ENCODE measurements at places on chromosomes 1 and 21.

DNA sequence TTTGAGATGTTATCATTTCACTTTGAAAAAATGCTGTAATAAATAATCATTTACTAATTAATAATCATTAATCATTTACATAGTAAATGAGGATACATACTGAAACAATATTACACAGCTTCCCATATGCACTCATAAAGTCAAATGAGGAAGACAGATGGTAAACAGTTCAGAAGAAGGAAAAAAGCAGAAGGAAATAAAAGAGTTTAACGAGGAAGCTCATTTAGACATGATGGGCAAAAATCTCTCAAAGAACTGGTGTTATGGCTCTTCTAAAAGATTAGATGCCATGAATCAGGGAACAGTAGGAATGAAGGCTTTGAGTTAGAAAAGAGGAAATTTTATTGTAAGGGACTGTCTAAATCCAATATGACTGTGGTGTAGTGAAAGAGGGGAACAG, 347.6 kb downstream of the PTPRC start:
- DNase-seq = no peak

DNA sequence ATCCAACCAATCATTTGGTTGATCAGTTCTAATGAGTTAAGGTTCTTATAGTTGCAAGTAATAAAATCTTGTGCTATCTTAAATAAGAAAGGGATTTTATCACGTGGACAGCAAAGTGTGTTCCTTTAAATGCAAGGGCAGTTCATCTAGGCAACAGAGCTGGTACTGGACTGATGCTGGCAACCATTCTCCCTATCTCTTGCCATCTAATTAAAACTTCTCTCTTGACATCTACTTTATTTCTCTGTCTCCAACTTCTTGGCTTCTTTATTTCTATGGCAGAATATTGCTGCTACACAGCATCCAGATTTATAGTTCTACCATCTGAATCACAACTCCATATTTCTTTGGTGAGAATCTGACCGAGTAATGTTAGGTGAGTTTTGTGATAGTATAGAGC, 115.2 kb upstream of the CACYBP start:
- no peak for DNase-seq

GRCh38 chr1:46148318-46148717, 15.9 kb upstream of the PIK3R3 start:
- no peak for DNase-seq

DNA sequence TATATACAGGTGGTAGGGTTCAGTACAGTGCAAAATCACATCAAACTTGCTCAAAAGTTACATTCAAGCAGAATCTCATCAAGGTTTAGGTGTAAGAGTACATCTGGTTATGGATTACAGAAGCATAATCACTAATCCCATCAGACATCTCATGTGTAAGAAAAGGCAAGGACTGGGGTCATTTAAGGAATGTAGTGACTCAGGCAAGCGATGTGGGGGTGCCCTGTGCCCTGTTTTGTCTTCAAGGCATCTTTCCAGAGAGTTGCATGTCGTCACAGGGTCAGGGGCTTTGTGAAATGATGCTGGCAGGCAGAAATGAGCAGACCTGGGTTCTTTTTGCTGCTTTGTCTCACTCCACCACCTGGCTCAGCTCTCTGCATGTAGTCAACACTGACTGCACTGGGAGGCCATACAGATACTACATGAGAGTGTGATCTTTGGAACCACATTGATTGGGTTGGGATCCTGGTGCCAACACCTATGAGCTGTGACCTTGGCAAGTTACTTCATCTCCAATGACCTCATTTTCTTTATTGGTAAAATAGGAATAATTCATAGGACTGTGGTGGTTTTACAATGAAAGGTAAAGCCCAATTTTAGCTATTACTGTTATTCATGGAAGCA, 8.2 kb upstream of the HHIPL2 start:
- DNase-seq = no peak

- peak; percentile 50 for DNase-seq
These were observed 20.8 kb downstream of the OBSCN start for GRCh38 chr1:228228601-228229074.

- peak; percentile 62 for DNase-seq
These were observed 179.6 kb upstream of the ESRRG start for GRCh38 chr1:216902669-216903381.

DNA sequence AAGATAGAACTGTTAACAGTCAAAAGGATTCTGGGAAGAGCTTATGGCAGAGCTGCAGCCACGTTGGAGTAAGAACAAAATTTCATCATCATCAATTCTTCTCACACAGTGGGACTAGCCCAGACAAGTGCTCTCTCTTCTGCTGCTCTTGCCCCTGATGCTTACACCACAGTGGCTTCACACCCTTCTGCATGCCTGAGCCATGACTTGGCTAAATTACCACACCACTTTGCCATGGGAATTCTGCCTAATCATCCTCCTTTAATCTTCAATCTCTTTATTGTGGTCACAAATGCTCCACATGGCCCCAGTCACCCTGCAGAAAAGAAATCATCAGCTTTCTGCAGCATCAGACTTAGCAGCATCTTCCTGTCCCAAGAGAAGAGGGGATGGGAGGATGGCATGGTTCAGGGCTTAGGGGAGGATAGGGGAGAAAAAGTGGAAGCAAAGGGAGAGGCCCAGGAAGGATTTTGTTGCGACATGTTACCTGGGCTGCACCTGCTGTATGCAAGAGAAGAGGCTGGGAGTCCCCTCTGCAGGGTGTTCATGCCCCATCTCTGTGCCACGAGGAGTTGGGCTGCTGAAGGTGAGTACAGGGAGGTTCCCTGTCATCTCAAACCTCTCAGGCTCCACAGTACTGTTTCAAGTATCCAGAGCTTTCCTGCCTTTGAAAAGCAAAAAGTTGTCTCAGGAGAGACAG, 9.0 kb upstream of the RPTN start:
- peak; percentile 70 for DNase-seq

- DNase-seq = peak; percentile 1
These were observed 1.3 kb downstream of the CADM3 start for GRCh38 chr1:159172614-159173291.

- DNase-seq = no peak
These were observed 5.0 kb downstream of the LHX4 start for GRCh38 chr1:180235077-180235501.

DNA sequence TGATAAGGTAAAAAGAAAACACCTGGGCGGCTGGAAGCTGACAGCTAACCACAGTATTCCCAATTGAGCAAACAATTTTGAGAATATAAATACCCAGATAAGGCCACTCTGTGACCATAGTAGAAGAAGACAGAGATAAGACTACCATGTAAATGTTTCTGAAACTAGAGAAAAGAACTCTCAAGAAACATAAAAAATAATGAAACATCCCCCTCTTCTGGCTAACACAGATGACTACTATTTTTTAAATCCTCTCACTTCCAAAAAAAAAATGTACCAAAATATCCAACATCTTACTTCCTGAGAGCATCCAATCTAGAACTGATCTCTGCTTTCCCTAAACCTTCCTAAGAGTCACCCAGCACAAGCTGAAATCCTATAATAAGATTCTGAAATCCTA, 125.9 kb downstream of the HFM1 start:
- no peak for DNase-seq

DNA sequence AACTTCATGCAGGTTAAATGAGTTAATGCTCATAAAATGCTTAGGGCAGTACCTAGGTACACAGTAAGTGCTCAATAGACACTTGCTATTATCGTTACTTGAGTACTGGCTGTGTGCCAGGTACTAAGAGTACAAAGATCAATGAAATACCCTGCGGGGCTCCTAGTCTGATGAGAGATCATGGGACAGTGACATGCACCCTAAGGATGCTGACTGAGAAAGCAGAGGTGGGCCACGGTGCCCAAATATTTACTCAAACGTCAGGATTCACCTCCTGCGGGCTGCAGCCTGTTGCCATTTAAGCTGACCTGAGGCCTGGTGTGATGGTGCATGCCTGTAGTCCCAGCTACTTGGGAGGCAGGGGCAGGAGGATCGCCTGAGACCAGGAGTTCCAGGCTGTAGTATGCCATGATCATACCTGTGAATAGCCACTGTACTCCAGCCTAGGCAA, 19.8 kb upstream of the LUZP1 start:
- DNase-seq = no peak
